ENCODE measurements at places on chromosomes 5 and 9.

DNA sequence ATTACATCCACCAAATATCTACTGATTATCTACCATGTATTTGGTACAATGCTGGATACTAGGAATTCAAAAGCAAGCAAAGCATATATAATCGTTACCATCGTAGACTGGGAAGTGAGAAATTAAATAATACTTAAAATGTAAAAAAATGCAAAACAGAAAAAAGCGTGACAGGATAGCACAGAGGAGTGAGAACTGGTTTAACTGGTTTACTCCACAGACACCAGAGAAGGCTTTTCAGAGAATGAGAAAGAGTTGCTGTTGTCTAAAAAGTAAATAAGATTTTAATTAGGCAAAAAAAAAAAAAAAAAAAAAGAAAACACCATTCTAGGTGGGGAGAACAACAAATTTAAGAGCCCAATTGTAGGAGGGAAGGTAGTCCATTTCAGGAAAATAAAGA lies 657.9 kb upstream of the ST8SIA4 start:
- DNase-seq: no peak

- no peak for DNase-seq
These were observed 16.4 kb downstream of the TARS1 start for GRCh38 chr5:33457126-33457525.

DNA sequence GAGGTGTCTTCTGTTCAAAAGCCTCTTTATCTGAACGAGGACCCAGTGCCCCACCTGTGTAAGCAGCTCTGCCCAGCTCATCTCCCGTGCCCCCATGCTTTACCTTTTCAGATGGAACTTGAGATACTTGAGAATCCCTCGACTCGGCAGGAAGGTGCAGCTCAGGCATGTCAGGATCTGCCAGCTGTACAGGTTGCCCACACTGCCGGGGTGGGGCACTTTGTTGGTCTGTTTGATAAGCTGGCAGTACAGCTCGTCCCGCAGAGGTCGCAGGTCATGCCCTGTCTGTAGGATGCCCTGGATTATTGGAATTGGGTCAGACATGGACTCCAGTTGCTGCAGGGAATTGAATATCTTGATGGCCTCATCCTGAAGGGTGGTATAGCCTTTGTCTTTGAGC lies 58.0 kb upstream of the RETREG1 start:
- no peak for DNase-seq

DNA sequence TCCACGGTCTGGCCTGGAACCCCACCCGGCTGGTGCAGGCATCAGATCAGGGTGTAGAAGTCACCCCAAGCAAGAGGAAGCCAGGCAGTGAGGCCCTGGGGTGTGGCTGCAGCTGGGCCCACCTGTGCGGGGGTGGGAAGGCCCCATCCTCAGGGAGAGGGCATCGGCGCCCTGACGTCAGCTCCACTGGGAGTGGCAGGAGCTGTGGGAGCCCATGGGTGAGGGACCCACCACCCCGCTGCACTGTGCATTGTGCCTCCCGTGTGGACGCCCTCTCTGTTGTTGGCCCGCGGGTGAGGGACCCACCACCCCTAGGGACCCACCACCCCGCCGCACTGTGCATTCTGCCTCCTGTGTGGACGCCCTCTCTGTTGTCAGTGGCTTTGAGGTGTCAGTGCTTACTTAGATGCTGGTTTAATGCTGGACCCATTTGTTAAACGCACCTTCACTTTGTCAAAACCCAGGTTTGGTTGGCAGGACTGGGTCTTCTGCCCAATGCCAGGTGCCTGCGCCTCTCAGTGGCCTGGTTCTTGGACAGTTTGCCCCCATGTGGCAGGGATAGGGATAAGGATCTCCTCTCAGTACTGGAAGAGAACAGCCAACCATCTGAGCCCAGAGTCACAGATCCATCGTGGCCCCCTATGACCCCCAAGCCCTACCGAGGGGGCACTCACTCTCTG lies 6.9 kb upstream of the EXOC3 start:
- DNase-seq: peak; percentile 29

DNA sequence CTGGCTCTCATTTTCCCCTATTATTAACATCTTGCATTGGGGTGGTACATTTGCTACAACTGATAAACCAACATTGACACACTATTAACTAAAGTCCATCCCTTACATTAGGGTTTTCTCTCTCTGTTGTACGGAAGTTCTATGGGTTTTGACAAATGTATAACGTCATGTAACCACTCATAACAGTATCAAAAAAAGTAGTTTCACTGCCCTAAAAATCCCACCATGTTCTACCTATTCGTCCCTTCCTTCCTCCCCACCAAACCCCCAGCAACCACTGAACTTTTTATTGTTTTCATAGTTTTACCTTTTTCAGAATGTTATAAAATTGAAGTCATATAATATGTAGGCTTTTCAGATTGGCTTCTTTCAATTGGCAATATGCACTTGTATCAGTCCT lies 40.1 kb downstream of the MLLT3 start:
- DNase-seq: no peak

GRCh38 chr5:139605887-139606286 lies 42.3 kb upstream of the CXXC5 start:
- DNase-seq: no peak
